ENCODE measurements at places on chromosomes 12 and 14.

- DNase-seq, result no peak
Observed at GRCh38 chr14:49975799-49976198, 82.9 kb downstream of the ARF6 start.

DNA sequence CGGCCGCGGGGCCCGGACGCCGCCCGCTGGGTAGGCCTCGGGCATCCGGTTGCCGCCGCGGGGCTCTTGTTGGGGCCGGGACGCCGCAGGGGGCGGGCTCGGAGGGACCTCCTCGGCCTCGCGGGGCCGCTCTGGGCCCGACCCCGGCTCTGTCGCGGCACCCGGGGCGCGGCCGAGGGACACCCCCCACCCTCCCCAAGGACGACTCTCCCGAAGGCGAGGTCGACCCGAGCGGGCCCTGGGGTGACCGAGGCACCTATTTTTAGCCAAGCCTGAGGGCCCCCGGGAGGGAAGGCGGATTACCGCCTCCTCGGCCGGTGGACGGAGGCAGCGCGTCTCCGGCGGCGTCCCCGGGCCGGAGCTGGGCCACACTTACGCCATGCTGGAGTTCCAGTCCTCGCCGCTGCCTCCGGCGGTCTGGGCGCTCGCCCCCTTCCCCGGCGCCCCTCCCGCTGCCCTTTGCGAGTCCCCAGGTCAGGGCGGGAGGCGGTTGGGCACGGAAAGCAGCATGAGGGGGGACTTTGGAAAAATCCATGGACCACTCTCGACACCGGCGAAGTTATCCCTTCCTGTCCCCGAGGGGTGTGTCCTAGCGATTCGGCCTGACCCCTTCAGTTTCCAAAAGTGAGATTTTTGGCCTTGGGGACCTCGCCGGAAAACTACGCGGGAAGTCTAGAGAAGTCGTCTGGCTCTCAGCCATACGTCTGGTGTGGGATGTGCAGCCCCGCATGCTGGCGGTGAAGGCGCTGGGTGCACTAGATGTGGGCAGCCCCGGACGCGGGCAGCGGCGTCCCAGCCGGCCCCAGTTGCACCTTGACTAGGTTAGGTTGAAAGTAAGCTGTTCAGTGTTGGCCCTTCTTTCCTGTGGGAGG, 699 bp downstream of the KTN1 start:
- DNase-seq, result peak; percentile 42

DNA sequence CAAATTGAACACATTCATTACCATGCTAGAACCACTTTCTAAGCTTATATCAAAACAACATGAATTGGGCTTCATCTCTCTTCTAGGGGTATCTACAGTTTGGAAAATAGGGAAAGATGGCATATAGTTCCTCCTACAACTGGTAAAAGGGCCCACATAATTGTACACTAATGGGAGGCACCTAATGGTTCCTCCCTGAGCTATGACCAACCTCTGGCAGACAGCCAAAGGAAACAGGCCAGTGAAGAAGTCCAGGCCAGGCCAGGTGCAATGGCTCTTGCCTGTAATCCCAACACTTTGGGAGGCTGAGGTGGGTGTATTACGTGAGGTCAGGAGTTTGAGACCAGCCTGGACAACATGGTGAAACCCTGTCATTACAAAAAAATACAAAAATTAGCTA, 23.2 kb upstream of the APOF start:
- DNase-seq, result no peak

DNA sequence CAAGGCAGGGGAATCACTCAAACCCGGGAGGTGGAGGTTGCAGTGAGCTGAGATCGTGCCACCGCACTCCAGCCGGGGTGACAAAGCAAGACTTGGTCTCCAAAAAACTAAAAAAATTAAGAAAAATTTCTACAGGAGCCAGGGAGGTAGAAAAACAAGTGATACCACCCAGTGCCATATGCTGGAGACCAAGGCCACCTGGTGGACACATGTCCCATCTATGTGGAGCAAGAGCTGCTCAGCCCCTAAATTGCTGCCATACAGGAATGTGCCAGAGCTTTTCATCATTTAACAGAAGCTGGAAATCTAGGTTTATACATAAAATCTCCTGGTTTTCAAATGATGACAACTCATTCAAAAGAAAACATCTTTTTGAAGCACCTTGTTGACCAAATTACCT, 61.4 kb upstream of the ELK3 start:
- DNase-seq, result no peak

GRCh38 chr14:49923442-49923841, 30.6 kb downstream of the ARF6 start:
- no peak for DNase-seq

DNA sequence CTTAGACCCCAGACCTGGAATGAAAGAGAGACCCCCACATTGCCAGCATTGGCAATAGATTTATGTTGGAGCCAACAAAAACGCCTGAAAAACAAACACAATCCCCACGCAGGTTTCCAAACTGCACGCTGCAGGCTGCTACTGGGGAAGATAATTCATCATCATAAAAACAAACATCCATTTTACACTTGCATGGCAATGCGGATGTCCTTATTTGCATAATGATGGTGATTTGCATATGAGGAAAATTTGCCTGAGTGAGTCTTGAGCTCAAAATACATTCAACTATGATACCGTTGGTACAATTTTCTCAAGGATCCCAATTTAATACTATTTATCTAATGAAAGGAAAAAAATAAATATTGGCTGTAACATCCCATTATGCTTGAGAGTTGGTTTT, 33.6 kb upstream of the TMEM132D start:
- DNase-seq, result no peak

DNA sequence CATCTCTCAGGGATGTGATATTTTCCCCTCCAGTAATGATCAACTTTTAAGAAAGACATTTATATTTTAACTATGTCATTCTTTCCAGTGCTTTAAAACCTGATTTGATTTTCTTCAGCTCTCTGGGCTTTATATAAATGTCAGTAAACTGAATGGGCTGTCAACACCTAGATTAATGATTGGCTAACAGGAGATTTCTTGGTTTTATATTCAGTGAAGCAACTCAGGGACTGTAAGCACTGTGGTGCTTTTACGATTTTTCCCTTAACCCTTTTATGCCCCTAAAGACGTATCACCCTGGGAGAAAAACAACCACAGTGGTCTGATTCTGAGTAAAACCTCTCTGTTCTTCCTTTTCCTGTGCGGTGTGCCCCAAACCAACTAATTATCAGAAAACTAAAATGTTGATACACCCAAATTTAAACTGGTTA, 38.0 kb downstream of the PTGER2 start:
- DNase-seq, result peak; percentile 82

- DNase-seq, result no peak
Observed at GRCh38 chr14:22230517-22230916, 358.5 kb downstream of the DAD1 start.

GRCh38 chr14:88272390-88273269, 50.4 kb downstream of the KCNK10 start:
- no peak for DNase-seq

DNA sequence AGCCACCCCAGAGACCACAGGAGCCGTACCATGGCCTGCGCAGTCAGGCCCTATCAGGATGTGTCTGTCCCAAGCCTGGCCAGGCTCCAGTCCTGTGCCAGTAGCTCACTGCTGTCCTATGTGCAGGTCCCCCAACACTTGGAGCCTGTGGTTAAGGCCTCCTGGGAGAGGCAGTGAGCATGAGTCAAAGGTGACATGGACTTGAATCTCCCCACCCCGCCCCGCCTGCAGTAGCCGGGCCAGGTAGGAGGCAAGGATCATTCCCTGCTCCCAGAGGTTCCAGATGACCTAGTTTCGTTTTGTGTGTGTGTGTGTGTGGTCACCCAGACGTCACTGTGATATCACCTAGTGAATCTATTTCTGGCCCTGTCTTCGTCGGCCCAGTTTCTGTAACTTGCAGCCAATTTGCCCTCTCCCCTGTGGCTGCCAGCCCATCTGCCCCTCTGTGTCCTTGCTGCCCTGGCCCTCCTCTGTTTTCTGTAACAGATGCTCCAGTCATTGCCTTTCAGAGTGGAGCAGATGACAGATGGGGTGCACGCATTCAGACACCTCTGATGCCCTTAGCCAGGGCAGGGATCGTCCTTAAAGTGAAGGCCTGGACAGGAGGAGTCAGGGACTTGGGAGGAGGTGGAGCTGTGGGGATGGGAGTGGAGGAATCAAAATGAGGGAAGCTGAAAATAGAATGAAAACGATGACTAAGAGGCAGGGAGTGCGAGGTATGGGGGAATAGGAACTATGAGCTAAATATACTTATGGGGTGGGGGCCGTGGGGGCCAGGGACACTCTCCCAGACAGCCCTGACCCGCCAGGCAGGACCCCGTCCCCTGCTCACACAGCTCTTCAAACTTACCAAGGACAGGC, 37.4 kb downstream of the SLC6A12 start:
- peak; percentile 71 for DNase-seq

DNA sequence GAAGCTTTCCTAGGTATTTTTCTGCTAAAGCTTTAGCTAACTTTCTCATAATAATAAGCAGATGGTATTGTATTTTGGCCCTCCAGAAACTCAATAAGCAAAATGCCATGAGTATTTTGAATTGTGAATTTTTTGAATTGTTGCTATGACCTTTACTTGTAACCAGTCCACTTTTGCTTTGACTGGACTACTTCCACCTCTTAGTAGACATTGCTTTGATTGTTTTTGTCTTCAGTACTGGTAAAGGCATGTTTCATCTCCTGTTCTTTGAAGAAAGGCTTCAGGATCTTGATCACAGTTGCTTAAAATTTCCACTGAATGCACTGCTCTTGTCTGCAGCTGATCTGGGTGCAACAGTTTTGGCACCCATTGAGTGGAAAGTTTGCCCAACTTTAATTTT, 102.3 kb downstream of the TRMT5 start:
- DNase-seq, result no peak

GRCh38 chr12:61652265-61652664, 607.9 kb upstream of the USP15 start:
- no peak for DNase-seq

GRCh38 chr14:71711619-71712018, 220.6 kb upstream of the RGS6 start:
- peak; percentile 93 for DNase-seq

GRCh38 chr14:50784683-50785456, 46.1 kb downstream of the NIN start:
- no peak for DNase-seq

DNA sequence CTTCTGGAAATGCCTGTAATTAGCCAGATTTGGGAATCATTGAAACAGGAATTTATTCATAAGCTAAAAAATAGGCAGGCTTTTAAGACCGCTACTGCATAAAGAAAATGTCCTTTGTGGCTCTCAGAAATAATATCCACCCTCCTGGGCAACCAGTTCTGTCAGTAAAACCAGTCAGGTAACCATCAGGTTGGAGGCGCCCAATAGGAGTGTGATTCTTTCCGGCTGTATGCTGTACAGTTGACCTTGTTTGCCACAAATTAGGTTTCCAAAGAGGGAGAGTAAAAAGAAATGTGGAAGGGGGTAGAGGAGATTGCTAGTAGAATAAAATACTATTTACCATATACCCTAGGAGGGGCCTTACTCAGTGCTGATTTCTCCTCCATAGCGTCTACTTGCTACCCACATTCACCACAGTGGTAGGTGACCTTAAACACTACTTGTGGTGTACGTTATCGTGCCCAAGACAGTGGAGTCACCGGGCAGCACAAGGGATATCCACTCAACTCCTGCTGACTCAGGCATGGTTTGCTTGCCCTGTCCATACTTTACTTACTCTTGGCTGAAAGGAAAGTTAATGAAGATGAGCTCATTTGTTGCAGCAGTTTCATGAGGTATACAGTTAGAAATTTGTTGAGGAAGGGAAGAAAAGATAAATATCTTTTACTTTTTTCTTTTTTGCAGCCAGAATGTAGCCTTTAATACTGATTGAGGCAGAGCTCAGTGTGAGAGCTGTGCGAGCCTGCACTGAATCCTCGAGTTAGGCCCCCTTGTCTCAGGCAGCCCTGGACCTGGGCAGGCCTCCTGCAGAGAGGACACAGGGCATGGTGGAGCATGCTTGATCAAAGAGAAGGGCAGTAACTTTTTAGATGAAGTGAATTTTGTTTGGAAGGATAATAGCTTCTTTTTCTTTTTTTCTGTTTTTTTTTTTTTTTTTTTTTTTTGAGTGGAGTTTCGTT, 76.7 kb downstream of the DIP2B start:
- DNase-seq, result peak; percentile 43

DNA sequence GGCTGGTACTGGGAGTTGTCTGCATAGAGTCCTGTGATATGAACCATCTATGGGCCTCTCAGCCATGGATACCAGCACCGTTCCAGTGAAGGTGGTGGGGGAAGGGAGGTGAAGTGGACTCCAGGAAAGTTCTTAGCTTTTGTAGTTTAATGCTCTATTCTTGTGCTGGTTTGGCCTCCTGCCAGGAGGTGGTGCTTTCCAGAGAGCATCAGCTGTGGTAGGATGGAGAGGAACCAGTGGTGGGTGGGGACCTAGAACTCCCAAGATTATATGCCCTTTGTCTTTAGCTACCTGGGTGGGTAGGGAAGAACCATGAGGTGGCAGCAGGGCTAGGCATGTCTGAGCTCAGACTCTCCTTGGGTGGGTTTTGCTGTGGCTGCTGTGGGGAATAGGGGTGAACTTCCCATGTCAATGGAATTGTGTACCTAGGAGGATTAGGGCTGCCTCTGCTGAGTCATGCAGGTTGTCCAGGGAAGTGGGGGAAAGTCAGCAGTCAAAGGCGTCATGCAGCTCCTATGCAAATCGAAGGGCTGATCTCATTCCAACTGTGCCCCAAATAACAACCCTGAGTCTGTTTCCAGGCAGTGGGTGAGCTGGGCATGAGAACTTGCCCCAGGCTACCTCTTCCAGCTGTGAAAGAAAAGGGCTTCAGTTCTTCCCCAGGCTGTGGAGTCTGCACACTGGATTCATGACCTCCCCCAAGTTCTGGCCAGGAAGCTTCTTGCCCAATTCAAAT, 14.2 kb downstream of the GZMH start:
- DNase-seq, result no peak

- DNase-seq, result no peak
Observed at GRCh38 chr12:127761880-127762279, 505.1 kb upstream of the TMEM132C start.

GRCh38 chr12:51374361-51374760, 16.8 kb downstream of the GALNT6 start:
- no peak for DNase-seq

- no peak for DNase-seq
Observed at GRCh38 chr14:20470603-20470901, 1.3 kb downstream of the PNP start.

- peak; percentile 73 for DNase-seq
Observed at GRCh38 chr12:68011882-68012207, 22.6 kb downstream of the IFNG-AS1 start.
